IPS DF 6.9 (cell line): ENCODE measurements at places on chromosomes 3 and 15.

DNA sequence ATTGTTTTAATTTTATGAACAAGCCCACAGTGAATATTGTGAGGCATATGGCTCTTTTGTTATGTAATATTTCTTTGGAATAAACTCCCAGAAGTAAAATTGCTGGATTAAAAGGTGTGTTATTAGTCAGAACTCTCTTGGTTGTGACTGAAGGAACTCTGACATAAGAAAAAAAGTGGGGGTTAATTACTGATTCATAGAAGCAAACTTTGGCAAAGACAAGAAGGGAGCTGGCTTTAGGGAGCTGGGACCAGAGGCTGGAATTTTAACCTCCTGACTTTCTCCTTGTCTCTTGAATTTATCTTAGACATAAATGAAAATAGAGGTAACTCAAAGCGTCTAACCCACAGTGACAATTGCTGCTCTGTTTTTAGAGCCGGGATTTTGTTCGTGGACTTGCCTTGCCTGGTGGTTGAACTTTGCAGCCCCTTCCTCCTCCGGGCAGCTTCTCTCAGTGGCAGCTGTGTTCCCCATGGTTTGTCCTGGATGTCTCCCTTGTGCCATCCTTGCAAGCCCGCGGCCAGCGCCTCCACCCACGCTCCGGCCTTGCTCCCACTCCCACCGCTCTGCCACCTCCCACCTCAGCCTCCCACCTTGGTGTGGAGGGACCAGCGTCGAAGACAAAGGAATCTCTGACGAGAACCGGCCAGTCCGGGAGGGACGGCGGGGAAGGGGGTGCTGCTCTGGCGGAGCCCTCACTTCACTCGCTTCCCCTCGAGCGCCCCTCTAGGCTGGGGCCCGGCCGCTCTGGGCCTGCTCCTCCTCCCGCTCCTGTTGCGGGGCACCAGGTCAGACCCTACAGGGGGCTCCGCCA lies 28.0 kb downstream of the ARHGAP31 start:
- H3K27ac ChIP-seq = no peak overlapping the region
- peak overlapping the region; percentile 50; the same call in 1 of the 2 replicates for H3K4me3 ChIP-seq
- no peaks in the 10 kb centered on the region for H3K4me1 ChIP-seq
- no peaks in the 10 kb centered on the region for H3K27me3 ChIP-seq
- DNase-seq = no peak

- no peak overlapping the region for H3K4me3 ChIP-seq
- no peaks in the 10 kb centered on the region for H3K36me3 ChIP-seq
- peaks cover 2% of the 10 kb centered on the region; the same call in 1 of the 2 replicates for H3K4me1 ChIP-seq
- DNase-seq = no peak
These were observed 19.4 kb downstream of the CA12 start for GRCh38 chr15:63362196-63362595.

GRCh38 chr3:35200056-35200455 lies 439.3 kb upstream of the ARPP21 start:
- no peaks in the 10 kb centered on the region for H3K27me3 ChIP-seq
- H3K36me3 ChIP-seq = no peaks in the 10 kb centered on the region
- no peaks in the 10 kb centered on the region for H3K4me1 ChIP-seq
- no peak overlapping the region for H3K4me3 ChIP-seq

- no peaks in the 10 kb centered on the region for H3K36me3 ChIP-seq
- no peak overlapping the region for H3K27ac ChIP-seq
- no peak for DNase-seq
- H3K4me3 ChIP-seq = no peak overlapping the region
These were observed 212.6 kb downstream of the CDIN1 start for GRCh38 chr15:36791844-36792571.

DNA sequence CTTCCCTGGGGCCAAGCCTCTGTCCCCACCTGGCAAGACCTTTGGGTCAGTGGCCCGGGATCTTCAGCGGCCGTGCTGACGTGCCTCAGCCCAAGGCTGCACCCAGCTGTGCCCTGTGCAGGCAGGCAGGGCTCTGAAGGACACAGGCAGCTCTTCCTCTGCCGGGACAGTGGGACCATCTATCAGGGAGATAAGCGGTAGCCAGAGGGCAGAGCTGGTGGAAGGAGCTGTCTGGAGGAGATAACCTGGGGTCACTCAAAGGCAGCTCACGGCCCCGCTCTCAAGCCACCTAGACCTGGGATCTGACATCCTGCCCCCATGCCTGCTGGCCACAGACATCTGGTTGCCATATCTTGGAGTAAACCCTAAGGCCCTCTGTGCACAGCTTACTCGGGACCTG lies 27.3 kb downstream of the DUSP7 start:
- H3K27ac ChIP-seq = no peak overlapping the region
- DNase-seq = no peak
- H3K27me3 ChIP-seq = no peaks in the 10 kb centered on the region
- no peaks in the 10 kb centered on the region for H3K36me3 ChIP-seq
- H3K4me1 ChIP-seq = no peaks in the 10 kb centered on the region

- H3K4me3 ChIP-seq = no peak overlapping the region
- DNase-seq = no peak
- H3K36me3 ChIP-seq = no peaks in the 10 kb centered on the region
- H3K27me3 ChIP-seq = no peaks in the 10 kb centered on the region
- H3K4me1 ChIP-seq = no peaks in the 10 kb centered on the region
- no peak overlapping the region for H3K27ac ChIP-seq
These were observed 581.4 kb downstream of the MECOM start for GRCh38 chr3:169082076-169082475.

DNA sequence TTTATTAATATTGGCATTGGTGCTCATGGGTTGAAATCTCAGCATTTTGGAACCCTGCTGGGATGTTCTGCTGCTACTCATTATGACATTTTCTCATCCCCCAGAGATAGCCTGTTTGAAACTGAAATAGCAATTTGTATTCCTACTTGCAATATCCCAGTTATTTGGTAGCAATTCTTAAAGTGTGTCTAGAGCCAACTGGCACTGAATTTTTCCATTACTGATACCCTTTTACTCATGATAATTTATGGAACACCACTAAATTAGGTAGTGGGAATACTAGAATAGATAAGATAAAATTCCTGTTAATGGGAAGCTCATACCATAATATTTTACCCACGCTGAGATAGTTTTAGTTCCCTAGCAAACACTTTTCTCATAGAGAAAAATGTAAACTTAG lies 309.3 kb downstream of the SV2B start:
- H3K27ac ChIP-seq = no peak overlapping the region
- no peaks in the 10 kb centered on the region for H3K4me1 ChIP-seq
- DNase-seq = no peak
- no peaks in the 10 kb centered on the region for H3K27me3 ChIP-seq

DNA sequence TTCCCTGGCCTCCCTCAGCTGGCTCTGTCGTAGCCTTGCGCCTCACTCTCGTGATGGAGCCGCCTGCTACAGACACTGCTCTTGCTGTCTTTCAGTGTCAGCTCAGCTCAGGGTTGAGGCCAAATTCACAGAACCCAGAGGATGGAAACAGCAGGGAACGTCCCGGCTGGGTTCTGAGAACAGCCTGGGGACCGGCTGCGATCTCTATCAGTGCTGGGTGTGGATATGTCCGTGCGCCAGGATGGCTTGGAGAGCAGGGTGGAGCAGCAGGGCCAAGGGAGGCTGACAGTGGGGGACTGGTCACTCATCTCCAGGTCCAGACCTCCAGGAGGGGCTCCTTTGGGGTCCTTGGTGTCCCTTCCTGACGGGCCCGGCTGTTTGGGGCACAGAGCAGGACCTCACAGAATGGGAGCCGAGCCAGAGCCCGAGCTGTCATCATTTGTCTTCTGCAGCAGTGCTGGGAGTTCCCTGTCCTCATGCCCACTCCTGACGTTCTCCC lies 18.4 kb downstream of the KLF15 start:
- H3K4me1 ChIP-seq = peaks cover 2% of the 10 kb centered on the region
- no peak for DNase-seq
- no peaks in the 10 kb centered on the region for H3K36me3 ChIP-seq

GRCh38 chr3:12670365-12671119 lies 6.6 kb upstream of the RAF1 start:
- no peaks in the 10 kb centered on the region for H3K36me3 ChIP-seq
- H3K4me3 ChIP-seq = no peak overlapping the region
- H3K27me3 ChIP-seq = no peaks in the 10 kb centered on the region
- H3K27ac ChIP-seq = no peak overlapping the region
- DNase-seq = no peak
- no peaks in the 10 kb centered on the region; the same call in 1 of the 2 replicates for H3K4me1 ChIP-seq

DNA sequence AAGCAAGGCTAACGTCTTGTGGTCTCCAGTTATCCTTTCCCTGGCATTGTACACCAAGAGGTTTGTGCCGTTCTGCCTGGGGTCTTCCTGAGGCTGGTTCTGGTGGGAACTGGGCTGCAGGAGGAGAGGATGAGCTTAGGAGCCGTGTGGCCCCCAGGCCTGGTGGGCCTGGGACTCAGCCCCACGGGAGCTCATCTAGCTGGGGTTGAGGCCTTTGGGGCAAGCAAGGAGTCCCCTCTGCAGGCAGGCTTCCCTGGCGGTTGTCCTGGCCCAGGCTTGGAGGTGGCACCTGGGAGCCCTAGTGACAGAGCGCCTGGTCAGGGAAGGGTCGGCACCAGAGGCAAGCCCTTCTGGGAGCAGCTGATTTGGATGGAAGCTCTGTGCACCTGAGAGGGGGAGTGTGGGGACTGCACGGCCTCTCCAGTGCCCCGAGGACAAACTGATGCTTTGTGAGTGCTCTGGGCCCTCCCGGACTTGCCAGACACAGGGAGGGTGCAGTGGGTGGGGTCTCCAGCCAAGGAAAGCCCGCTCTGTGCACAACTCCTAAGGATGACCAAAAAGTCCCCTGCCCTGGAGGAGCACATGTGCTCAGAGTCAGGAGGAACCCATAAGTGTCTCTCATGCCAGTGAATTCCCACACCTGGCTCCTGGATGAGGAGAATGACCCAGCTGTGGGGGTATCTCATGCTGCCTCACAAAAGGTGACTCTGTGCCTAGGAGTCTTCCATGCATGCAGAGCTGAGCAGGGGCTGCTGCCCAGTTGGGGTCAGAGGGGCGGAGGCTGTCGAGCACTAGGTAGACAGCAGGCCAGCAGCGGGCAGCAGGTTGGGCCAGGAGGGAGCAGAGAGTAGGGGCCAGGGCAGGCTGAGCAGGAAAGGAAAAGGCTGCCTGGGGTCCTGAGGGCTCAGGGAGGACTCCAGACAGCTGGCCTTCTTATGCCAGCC lies 2.7 kb downstream of the PAK6 start:
- H3K27ac ChIP-seq = no peak overlapping the region
- no peak for DNase-seq
- H3K4me3 ChIP-seq = no peak overlapping the region
- H3K27me3 ChIP-seq = no peaks in the 10 kb centered on the region
- H3K4me1 ChIP-seq = peaks cover 15% of the 10 kb centered on the region

GRCh38 chr3:60742606-60743145 lies 508.6 kb downstream of the FHIT start:
- peaks cover 2% of the 10 kb centered on the region; the same call in 1 of the 2 replicates for H3K4me1 ChIP-seq
- no peaks in the 10 kb centered on the region for H3K36me3 ChIP-seq
- no peaks in the 10 kb centered on the region for H3K27me3 ChIP-seq
- no peak overlapping the region for H3K4me3 ChIP-seq
- peak; percentile 57 for DNase-seq
- no peak overlapping the region for H3K27ac ChIP-seq

- H3K27me3 ChIP-seq = no peaks in the 10 kb centered on the region
- no peak overlapping the region for H3K27ac ChIP-seq
- H3K4me1 ChIP-seq = no peaks in the 10 kb centered on the region
- no peak overlapping the region for H3K4me3 ChIP-seq
- DNase-seq = no peak
- H3K36me3 ChIP-seq = no peaks in the 10 kb centered on the region
These were observed 121.5 kb upstream of the LIPC start for GRCh38 chr15:58309963-58310928.

DNA sequence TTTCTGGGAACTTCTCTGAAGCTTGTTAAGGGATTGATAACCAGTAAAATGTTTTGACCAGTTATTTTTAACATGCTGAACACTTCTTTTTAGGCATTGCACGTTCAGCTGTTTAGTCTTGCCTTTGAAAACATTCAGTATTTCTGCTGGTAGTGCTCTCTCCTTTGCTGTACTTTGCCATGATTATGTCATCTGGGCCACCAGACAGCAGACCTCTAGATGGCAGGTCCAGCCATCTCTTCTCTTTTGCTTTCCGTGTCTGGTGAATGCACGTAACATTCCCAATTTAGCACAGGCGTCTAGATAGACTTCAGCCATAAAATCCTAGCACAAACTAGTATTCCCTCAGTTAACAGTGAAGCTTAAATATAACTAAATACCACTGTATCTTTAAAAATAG lies 57.8 kb downstream of the RAB7A start:
- peaks cover 2% of the 10 kb centered on the region for H3K4me1 ChIP-seq
- no peak overlapping the region for H3K27ac ChIP-seq
- no peaks in the 10 kb centered on the region for H3K27me3 ChIP-seq
- H3K36me3 ChIP-seq = no peaks in the 10 kb centered on the region

- H3K27me3 ChIP-seq = no peaks in the 10 kb centered on the region
- no peak overlapping the region for H3K4me3 ChIP-seq
- no peak for DNase-seq
These were observed 516.0 kb downstream of the OTOL1 start for GRCh38 chr3:162012633-162013032.

DNA sequence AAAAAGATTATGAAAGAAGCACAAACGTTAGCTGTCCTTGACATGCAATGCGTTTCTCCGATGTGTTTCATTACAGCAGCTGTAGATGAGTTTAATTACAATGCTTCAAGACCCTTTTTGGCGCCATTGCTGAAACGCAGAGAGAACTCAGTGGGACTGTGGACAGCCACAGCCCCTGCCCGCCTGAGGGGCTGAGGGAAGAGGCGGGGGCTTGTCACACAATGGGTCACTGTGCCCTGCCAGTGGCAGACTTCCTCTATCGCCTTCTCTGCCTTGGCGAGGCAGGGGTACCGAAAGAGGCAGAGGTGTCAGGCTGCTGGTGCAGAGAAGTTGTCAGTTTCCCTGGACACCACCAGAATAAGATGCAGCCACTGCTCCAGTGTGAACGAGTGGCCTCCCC lies 252.0 kb downstream of the NR2F2 start:
- no peaks in the 10 kb centered on the region for H3K27me3 ChIP-seq
- H3K4me3 ChIP-seq = no peak overlapping the region
- H3K27ac ChIP-seq = no peak overlapping the region
- no peaks in the 10 kb centered on the region for H3K36me3 ChIP-seq
- DNase-seq = no peak

DNA sequence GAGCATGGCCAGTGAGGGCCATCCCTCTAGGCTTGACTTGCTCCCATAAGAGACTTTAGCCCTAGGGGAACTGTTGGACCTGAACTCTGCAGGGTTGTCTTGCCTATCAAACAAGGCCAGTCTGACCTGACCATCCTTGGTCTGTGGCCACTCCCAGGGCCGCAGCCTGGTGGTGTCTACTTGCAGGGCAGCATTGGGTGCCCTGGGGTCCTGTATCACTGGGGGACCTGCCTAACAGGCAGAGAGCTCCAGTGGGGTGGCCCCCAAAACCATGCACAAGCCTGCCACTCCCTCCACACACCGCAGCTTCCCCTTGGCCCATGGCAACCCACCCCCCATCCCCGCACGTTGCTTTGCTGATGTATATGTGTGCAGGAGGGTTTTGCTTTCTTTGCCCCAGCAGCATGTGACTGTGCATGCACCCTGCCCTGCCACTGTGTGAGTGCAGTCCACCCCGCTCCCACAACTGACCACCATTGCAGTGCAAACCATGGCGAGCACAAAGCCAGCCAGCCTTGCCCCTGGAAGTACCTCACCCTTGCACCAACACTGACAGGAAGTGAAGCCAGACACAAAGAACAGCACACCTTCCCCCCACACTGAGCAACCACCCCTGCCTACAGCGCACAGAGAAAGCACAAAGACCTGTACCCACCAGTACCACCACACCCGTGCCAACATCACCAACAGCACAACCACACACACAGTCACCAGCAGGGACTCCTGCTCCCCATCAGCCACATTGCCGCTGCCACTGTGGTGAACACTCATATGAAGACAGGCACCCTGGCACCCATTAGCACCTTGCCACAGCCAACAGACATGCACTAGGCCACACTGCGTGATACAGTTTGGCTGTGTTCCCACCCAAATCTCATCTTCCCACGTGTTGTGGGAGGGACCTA lies 88.8 kb downstream of the SENP7 start:
- H3K27me3 ChIP-seq = no peaks in the 10 kb centered on the region
- no peak overlapping the region for H3K4me3 ChIP-seq
- no peak for DNase-seq
- no peaks in the 10 kb centered on the region for H3K4me1 ChIP-seq
- H3K27ac ChIP-seq = no peak overlapping the region
- no peaks in the 10 kb centered on the region for H3K36me3 ChIP-seq
